Activated CD4-positive, alpha-beta T cell treated with anti-CD3 and anti-CD28 coated beads, Interleukin-2, amount 10 ng/mL, durations not matched to agents 24 days and 14 days (primary cell): ENCODE measurements at places on chromosomes 2 and 18. TPM values are rescaled to one million over a fixed set of nuclear protein-coding genes. Genes with fewer than 3 reads are reported as not detected.

- no peak for DNase-seq
Measured at GRCh38 chr2:232643147-232643425, 9.7 kb downstream of the EFHD1 start.

GRCh38 chr18:506264-506663 lies 5.8 kb upstream of the COLEC12 start:
- no peak for DNase-seq

GRCh38 chr2:25966531-25967270 lies 15.6 kb downstream of the KIF3C start:
- no peak for DNase-seq

DNA sequence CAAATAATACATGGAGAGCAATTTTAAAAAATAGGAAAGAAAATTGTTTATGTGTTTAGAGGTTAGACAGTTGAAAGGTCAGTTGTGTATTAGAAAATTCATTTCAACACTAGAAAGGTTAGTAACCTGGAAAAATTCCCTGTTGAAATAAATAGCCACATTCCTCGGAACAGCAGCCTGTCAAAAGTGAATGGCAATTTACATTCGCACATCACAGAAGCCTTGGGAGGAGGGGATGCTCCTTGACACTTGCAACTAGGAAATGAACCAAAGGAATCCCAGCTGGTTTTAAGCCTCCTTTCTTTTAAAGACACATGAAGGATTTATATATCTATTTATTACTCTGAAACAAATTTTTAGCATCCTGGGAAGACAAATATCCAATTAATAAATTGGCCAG lies 653.5 kb upstream of the LRRTM4 start:
- no peak for DNase-seq

GRCh38 chr2:86056590-86057331 lies 48.9 kb downstream of the POLR1A start:
- DNase-seq, result no peak

- peak; percentile 80 for DNase-seq
Measured at GRCh38 chr18:55477499-55477859, 110.5 kb downstream of the TCF4 start.

- DNase-seq, result no peak
Measured at GRCh38 chr2:15200581-15200980, 360.6 kb downstream of the NBAS start.

The DYNAP gene
- total RNA-seq, result not detected in 2 replicates
